Activated T-cell treated with anti-CD3 and anti-CD28 coated beads, Interleukin-2, amount 50 U/mL, for 48 hours (primary cell): ENCODE measurements at places on chromosomes 16 and 17.

- no peak for DNase-seq
Observed at GRCh38 chr17:61209525-61209924, 190.1 kb upstream of the TBX2 start.

DNA sequence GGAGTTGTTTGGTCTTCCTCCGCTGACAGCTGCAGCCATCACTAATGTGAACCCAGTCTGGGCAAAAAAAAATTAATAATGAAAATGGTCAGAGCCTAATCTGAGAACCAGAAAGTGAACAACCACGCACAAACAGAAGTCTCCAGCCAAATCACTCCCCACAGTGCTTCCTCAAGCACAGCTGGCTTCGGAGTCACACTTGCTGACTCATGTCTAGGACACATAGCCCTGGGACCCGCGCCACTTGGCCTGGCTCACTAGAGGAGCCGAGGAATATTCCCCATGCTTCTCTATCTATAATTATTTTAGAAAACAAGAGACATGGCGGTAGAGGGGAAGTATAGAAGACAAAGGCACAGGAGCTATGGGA is 109.1 kb downstream of the ZFHX3 start:
- DNase-seq, result no peak

DNA sequence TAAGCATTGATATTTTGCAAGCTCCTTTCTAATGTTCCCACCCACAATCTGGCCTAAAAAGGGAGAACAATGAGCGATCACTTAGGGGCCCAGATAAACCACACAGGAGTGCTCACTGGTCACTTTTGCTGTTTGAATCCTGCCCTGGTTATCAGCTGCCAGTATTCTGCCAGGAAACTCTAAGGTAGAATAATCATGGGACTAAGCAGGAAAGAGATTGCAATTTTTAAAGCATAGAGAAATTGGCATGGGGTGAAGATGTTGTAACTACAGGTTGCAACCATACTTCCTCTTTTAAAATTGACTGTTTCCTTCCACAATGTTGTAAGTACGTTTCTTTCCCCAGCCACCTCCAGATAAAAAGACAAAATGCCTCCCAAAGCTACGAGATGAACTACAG is 251.2 kb upstream of the CDH11 start:
- DNase-seq, result no peak

DNA sequence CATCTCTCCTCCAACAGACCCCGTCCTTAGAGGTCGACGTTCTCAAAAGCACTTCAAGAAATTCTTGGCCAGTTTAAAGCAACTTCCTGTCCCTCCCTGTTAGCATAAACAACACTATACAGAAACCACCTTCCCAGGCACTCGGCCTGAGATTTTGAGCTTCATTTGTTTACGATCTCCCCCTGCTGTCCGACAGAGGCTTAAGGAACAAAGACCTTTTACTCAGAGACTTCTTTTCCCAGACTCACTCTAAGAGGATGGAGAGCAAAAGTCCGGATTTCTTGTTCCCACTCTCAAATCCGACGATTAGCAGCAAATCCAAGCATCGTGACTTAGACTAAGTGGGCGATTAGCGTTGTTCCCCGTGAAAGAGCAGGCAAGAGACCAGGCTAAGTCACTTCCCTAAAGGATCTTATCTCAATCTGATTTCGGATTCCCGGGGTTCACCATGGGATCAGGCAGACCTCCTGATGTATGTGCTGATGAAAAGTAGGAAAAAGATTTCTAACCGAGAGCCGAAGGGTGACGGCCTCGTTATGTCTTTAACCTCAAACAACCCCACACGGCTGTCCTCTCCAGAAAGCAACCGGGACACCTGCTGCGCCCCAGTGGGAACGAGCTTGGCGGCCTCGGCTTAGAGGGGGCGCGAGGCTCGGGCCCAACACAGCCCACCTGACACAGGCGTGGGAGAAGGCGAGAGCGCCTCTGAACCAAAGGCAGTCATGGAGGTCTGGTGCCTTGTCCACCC is 598 bp downstream of the INPP5K start:
- peak; percentile 63 for DNase-seq

DNA sequence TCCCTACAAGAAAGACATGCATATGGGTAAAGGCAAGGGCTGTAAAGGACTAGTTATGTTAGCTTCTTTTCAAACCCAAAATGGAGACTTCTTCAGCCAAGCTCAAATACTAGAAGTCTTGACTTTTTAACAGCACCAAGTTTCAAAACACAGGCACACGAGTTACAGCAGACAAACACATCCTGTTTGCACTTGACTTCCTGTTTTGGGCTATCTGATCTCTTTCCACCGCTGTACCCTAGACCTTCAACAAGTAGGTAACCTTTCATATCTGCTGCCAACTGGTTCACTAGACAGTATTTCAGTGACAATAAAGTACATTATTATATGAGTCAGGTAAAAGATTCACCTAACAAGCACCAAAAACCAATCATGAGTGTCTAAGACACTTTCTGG is 12.3 kb downstream of the RFFL start:
- no peak for DNase-seq

DNA sequence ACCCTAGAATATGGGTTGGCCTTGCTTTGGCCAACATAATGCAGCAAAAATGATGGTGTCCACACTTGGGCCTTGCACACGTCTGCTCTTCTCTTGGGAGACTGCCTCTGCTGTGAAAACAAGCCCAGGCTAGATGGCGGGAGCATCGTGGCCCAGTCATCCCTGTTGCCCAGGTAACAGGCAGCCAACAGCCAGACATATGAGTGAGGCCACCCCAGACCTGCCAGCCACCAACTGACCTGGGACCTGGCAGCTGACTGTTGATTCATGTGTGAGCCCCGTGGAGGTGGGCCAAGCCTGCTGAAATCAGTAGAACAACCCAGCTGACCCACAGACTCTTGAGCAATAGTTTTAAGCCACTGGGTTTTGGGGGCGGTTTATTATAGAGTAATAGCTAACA is 39.4 kb upstream of the CDH3 start:
- DNase-seq, result no peak

GRCh38 chr17:81859906-81860755 is at the start of gene P4HB:
TSS of gene P4HB (minus strand) at chr17:81860535. CDS start at chr17:81860471, 64 bp downstream.
- DNase-seq, result peak; percentile 43

- DNase-seq, result no peak
Observed at GRCh38 chr17:77544347-77545110, 403.8 kb downstream of the SEC14L1 start.

- DNase-seq, result no peak
Observed at GRCh38 chr17:66953630-66954020, 10.9 kb upstream of the CACNG4 start.
